Stimulated activated CD4-positive, alpha-beta T cell treated with anti-CD3 and anti-CD28 coated beads, Interleukin-2, amount 100 ng/mL, for 4 hours (primary cell): ENCODE measurements at places on chromosomes 7 and 10.

GRCh38 chr10:61899997-61900828, 1.3 kb upstream of the ARID5B start:
- DNase-seq: no peak

DNA sequence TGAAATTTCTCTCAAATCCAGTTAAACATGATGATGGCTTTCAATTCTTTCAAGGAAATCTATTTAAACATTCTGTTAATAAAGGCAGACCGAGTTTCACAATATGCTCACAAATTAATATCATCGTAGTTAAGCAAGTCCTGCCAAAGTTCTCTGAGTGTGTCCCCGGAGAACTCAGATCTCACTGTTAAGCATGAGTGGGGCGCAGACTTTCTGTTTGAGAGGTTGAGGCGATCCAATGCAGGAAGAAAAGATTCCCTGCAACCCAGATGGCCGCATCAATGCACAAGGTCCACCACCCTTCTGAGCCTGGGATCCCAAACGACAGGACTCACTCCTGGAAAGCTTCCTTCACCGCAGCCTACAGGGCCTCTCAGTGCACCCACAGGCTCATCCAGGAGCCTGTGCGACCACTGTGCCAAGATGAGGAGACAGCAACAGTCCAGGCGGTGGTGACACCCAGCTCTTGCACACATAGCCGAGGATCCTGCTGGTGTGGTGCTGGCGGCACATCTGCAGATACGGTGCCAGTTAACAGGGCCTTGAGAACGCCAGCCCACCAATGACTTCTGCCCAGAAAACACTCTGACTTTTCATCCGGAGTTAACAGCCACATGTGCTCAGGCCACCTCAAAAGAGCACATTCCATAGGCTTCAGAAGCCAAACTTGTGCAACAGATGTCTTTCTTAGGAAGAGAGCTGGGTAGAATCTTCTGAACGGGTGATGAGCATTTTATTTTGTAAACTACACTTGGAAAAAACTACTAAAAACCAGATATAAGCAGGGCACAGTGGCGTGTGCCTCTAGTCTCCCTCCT, 102.1 kb downstream of the ZRANB1 start:
- no peak for DNase-seq

DNA sequence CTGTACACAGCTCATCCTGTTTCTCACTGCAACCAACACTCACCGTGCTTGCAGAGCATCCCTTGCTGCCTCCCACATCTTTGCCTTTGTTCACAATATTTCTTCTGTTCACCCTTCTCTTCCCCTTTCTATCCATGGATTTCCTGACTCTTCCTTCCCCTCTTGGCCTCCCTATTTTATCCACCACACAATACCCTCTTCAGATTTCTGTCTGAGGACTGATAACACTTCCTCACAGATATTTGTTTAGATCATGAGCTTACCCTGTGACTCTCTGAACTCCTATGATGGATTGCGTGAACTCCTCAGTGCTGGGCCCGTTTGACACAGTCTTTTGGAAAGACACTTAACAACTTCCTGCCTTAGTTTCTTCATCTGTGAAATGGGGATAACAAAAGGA, 62.8 kb upstream of the GPR158 start:
- DNase-seq: no peak

GRCh38 chr7:98212532-98213041, 1.3 kb downstream of the BHLHA15 start:
- no peak for DNase-seq

DNA sequence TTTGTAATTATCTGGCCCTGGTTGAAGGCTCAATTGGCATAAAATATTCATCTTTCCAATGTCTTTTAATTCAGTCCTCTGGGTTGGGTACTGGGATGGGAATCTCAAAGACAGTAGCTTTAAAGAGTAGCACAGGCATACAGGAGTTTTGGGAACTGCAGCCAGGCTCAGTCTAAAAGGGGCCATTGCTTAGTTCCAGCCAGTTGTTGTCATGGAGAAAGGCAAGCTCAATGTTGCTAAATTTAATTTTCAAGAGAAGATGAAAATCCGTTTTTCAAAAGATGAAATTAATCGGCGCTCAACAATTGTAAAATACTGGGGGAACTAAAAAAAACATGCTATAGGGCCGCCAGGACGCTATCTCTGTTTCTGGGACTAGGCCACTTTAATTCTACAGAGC, 375.1 kb downstream of the PHTF2 start:
- no peak for DNase-seq

GRCh38 chr10:14454629-14455028, 123.9 kb upstream of the FRMD4A start:
- DNase-seq: no peak

DNA sequence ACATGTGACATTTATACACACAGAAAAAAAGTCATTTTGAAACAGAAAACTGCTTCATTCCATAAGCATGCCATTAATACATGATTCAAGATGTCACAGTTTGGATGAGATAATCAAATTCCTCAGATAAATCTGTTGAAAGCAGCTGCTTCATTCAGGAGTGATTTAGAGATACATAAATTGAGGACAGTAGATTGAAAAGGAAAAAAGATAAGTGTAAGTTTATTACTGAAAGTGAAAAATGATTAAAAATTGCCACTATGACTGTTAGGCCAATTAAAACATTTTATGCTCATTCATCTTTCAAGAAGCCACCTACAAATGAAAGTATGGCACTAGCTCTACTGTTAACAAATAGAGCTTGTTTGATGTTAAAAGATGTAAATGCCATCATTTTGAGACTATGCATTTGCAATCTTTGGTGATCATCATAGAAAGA, 136.9 kb upstream of the CDK6 start:
- no peak for DNase-seq

GRCh38 chr10:27998178-27998953, 513 bp downstream of the ODAD2 start:
- DNase-seq: no peak

DNA sequence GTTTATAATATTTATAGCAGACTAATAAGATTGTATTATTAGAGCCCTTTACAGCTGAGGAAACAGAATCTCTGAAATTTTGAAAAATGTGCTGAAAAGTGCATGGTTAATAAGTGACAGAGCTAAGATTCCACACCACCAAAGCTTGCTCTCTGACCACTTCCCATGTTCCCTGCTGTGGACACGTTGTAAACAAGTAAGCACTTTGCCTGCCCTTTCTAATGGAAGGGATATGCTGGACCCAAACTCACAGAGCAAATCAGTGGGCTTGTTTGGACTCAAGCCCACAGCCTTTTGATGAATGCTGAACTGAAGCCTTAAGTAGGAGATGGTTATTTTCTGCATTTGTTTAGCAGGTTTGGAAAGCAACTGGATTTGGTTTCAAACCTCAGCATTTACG, 214.0 kb upstream of the TMEM72 start:
- no peak for DNase-seq

DNA sequence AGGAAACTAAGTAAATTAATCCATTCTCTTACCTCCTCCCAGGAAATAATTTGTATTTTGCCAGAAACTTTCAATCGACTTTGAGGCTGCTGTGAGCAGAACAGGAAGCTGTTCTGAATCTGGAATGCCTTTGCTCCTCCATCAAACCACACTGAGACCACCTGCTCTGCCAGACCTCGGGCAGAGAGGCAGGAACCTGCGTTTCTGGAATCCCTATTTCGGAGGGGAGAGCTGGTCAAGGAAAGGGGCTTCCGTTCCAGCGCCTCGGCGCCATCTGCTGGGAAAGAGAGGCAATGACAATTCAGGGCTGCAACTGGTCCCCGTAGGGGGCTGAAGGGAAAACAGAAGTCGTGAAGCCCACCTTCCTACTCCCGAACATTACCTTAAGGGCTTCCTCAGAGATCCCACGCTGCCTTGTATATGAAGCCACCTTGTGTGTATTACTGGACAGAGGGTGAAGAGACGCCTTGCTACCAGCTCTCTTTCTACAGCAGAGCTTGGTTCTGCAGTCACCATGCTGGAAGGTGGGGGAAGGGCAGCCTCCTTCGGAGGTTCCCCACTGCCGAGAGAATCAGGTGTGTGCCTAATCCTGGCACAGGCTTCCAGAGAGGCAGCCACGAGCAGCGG, 31.2 kb downstream of the ZNF467 start:
- peak; percentile 42 for DNase-seq

- no peak for DNase-seq
Measured at GRCh38 chr10:22684699-22685098, 29.7 kb downstream of the PIP4K2A start.

- no peak for DNase-seq
Measured at GRCh38 chr10:14658331-14659127, 116.2 kb downstream of the FAM107B start.

- no peak for DNase-seq
Measured at GRCh38 chr10:103784723-103785418, 70.5 kb downstream of the SH3PXD2A start.

DNA sequence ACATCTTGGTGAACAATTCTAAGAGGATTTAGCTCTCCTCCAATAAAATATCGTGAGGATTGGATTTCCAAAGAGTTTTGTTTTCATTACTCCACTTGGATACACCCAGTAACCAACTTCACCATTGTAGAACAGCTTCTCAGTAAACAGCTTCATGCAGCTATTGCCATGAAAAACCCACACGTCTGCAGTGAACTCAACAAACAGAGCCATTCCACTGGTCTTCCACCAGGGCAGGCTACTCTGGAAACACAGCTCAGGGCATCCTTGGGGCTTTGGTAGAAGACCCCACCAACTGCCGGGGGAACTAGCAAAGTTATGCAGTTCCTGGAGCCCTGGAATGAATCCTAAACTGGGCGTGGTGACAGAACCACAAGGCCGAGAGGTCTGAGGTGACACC, 77.4 kb downstream of the CALN1 start:
- no peak for DNase-seq

DNA sequence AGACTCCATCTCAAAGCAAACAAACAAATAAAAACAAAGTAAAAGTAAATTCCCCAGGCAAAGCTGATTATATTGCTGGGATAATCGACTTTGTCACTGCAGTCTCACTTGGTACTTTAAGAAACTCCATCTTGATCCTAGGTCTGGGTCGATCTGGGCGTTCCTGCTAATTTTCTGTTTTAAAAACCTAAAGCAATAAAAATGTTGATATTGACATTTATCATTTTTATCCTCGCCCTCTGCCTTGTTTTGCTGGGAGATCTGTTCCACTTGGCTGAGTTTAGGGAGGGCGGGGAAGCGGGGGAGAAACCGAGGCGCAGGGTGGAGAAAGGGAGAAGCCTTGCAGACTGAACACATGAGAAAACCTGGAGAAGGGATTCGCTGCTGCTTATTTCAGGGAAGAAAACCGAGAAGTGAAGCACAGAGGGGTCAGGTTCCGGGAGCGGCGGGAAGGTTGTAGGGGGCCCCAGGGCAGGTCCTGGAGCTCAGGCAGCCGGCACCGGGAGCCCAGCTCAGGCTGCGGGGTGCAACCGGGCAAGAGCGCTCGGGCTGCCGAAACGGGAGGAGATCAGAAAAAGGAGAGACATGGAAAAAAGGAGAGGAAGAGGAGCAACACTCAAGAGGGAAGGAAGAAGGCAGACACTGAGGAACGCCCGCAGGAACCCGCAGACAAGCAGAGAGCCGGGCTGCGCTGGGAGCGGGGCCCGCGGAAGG, 27.3 kb upstream of the KMT2C start:
- DNase-seq: no peak

GRCh38 chr7:130277763-130278643, 11.3 kb downstream of the CPA2 start:
- DNase-seq: no peak

DNA sequence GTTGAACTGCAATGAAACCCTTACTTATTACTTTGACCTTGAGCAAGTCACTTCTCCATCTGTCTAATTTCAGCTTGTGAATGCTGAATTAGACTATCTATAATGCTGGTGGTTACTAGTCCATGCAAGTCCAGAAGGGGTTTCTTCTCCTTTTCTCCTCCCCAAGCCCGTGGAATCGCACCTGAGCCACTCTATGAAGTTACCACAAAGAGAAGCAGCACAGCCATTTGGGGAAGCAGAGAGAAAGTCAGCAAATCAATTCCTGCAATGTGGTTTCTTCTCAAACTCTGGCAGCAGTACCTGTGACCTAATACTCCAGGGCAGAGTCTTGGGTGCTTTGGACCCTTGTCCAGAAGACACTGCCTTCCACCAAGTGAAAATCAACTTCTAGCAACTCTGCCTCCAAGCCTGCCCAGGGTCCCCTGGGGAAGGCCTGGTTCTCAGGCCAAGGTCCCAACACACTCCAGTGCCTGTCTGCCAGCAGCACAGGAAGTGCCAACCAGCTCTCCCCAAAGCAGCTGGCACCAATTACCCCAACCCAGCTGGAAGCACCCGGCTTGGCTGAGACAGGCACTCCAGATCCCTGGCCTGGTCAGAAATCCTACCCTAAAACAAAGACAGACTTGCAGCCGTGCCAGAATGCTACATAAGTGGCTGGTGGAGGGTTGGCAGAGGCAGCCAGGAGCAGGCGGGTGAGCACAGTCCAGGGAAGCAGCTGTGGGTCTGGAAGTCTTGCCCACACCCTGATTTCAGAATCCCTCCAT, 200.3 kb downstream of the LSM5 start:
- DNase-seq: no peak

DNA sequence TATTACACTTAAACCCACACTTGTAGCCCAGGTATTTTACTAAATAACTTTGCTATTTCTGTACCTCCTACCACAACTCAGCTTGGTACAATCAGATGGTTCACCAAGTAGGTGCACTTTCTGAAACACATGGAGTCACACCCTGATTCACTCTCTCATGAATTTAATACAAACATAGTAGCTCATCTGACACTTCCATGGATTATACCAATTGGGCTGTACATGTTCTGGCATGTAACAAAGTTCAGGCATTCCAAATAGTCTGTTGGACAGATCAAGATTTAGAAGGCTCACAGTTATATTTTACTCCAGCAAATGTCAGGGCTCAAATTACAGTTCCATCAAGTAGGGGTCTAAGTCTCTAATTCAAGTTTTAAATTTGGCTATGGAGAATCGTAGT, 62.2 kb upstream of the RNF148 start:
- no peak for DNase-seq

DNA sequence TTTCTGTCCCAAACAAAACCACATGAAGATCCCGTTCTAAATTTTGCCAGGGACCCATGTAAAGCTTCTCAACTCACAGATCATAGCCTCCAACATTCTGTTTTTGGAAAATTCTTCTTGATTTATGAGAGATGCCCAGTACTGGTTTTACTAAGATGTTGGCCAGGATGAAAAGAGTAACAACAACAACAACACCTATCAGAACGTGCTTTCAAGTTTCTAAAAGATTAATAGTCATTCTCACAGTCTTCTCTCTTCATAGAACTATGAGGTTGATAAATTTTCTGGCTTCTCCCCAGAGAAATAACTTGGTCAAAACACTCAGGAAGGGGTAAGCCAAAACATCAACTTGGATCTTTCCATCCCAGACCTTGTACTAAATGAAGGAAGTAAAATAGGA, 567.5 kb upstream of the IGFBP3 start:
- no peak for DNase-seq
